ENCODE measurements at places on chromosomes 16 and 17.

GRCh38 chr17:67993998-67994361, 2.3 kb downstream of the C17orf58 start:
- DNase-seq: no peak

DNA sequence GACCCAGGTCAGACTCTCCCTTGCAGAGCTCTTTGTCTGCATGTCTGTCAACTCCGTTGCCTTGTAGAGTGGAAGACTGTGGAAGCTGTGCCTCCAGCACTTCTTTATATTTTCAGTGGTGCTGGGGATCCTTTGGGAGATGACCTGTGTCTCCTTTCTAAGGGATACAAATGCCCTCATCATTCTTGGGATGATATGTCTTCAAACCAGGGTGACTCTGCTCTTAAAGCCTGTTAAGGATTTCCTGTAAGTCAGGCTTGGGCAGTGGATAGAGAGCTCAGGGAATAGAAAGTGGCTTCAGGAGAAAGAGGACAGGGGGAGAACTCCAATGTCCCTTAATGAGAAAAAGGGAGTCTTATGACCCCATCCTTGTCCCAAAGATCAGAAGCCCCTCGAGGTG, 1.5 kb downstream of the HOXB3 start:
- DNase-seq: no peak

DNA sequence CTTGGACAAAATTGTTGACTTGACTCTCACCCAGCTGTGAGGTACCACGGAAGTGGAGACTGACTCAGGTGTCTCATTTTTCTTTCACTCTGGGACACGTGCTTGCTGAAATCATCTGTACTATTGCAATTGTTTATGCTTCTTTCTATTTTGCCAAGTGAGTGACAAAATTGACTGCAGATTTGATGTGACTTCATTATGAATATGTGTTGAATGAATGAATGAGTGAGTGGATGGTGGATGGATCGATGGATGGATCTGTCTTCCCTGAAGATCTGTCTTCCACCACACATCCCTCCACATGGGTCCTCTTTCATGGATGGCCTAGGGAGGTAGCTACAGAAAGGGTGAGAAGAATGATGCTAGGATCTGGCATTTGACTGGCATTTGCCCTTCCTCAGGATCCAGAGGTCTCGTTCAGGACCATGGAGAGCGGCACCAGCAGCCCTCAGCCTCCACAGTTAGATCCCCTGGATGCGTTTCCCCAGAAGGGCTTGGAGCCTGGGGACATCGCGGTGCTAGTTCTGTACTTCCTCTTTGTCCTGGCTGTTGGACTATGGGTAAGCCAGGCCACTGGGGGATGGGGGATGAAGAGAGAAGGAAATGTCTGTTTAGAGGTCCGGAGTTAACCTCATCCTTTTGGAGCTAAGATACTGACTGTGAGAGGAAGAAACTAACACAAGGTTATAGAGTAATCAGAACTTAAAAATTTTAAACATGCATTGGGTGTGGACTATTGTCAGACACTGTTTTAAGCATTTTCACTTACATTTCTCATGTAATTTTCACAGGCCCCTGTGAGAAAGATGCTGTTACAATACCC, 12.7 kb downstream of the SLC5A11 start:
- DNase-seq: peak; percentile 41

DNA sequence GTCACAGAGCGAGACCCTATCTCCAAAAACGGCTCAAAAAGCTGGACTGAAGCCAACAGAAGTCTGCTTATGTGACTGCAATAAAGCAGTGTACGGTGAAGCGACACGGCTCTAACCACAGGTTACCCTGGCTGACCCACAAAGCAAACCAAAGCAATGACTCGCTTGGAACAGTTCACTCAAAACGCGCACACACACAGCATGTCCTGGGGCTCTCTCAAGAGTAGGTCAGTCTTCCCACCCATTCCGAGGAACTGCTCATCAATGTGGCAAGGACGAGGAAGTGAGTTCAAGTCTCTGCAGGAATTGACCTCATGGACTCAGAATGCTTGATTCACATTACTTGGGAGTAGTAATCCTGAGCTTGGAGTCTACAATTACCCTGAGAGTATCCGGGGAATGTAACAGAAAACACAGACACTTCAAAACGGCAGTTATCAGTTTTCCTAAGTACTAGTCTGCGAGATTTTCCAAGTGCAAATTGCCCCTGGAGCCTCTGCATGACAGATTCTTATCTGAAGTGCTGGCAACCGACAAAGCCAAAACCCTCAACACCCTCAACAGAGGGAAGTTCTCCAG, 25.4 kb downstream of the PELP1 start:
- DNase-seq: no peak

- DNase-seq: peak; percentile 70
These were observed 7.3 kb downstream of the ABI3 start for GRCh38 chr17:49217651-49218413.

DNA sequence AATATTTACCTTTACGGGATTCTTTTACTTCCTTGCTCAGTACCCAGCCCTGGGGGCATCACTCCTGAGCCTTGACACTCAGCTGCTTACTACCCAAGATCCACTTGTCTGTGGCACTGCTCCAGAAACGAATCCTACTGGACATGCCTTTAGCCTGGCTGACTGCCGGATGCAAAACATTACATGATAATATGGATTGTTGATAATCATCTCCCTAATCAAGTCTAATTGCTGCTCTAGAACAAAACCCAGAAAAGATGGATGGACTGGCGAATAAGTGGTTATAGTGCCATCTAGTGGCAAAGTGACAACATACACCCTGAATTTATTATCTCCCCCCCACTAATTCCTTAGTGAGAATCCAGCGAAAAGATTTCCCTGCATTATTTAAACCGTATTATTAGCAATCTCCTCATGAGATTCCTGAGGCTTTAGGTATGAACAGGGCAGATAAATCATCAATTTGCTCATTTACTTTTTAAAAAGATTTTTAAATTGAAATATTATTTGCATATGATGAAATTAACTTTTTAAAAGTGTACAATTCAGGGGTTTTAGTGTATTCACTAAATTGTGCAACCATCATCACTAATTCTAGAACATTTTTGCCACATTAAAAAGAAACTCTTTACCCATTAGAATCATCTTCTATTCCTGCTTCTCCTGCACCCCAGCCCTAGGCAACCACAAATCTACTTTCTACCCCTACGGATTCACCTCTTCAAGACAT, 61.6 kb downstream of the RGS9 start:
- DNase-seq: peak; percentile 78

- no peak for DNase-seq
These were observed 152.0 kb downstream of the KCNJ12 start for GRCh38 chr17:21528031-21528695.

- no peak for DNase-seq
These were observed 134.7 kb downstream of the SNX29 start for GRCh38 chr16:12111223-12111622.

DNA sequence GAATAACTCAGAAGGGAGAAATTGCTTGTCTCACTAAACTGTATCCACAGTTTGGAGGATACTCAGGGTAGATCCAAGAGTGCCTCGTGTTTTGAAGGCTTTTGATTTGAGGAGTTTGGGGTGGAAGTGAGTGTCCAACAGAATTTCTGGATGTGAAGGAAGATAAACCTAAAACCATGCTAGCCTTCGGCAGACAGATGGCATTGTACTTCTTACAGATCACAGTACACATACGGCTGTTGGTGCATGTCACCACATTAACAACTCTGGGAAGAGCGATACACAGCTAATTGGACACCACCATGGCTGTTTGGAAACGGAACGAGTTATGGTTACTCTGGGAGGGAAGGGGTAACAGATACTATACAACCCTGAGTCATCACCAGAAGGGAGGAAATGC, 420.4 kb downstream of the GRIN2A start:
- no peak for DNase-seq

DNA sequence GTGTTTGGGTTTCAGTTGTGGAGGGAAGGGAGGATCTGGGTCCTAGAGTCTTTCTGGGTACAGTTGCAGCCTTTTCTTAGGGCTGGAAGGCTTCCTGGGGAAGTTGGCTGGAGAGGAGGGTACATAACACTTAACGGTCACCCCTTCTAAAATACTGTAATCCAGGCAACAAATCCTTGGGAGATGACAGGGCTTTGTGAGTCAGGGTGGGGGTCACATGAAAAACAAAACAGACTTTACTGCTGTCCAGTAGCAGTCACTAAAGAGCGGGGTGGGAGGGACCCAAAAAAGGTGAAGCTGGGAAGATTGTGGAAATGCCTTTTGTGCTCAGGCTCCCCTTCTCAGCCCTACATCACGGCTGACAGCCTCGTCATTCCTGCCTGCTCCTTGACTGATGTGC, 6.3 kb downstream of the SAP30BP start:
- no peak for DNase-seq

- DNase-seq: no peak
These were observed 124.2 kb downstream of the TMEM132E start for GRCh38 chr17:34703533-34703932.

DNA sequence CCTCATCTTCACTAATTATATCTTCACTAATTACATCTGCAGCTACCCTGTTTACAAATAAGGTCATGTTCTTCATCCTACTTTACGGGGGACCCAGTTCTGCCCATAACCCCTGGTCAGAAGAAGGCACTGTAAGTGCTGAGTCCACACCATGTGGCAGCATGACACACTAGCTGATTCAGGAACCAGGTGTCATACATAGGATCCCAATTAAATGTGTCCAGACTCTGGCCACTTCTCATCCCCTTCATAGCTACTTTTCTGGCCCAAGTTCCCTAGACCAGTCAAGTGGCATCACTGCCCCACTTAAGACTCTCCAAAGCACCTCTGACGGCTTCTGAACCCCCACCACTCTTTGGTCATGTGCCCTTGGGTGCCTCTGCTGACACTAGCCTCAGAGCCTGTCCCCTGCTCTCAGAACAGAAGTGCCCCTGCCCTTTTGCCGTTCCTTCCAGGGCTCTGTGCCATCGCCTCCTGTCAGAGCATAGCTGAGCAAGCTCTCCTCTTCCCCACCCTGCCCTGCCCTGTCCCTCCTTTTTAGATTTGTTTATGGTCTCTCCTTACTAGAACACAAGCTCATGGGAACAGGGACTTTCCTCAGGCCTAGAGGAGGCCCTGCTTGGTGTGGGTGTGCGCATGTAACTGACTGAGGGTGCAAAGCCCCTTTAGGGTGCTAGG, 61.1 kb downstream of the B9D1 start:
- no peak for DNase-seq

- DNase-seq: no peak
These were observed 1.3 kb downstream of the PRPSAP2 start for GRCh38 chr17:18859256-18859655.

- no peak for DNase-seq
These were observed 82.1 kb upstream of the GNAO1 start for GRCh38 chr16:56109205-56109604.

GRCh38 chr16:87580855-87581261, 21.4 kb upstream of the JPH3 start:
- DNase-seq: no peak

DNA sequence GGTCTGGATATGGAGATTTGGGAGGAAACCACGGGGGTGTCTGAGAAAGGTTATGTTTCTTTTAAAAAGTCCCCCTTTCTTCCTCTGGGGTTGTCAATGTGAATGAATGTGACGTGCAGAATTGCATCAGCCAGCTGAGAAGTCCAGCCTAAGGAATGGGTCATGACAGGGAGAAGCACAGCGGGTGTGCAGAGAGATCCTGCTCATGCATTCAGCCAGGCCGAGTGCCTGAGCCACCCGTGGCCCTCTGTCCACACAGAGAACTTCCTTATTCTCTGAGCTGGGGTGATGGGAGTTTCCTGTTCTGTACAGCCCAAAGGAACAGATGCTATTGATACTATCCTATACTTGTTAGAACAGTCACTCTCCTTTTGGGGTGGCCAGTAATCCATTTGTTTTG, 117.9 kb downstream of the CPPED1 start:
- no peak for DNase-seq

GRCh38 chr17:59561042-59561441, 4.4 kb upstream of the DHX40 start:
- DNase-seq: peak; percentile 32

DNA sequence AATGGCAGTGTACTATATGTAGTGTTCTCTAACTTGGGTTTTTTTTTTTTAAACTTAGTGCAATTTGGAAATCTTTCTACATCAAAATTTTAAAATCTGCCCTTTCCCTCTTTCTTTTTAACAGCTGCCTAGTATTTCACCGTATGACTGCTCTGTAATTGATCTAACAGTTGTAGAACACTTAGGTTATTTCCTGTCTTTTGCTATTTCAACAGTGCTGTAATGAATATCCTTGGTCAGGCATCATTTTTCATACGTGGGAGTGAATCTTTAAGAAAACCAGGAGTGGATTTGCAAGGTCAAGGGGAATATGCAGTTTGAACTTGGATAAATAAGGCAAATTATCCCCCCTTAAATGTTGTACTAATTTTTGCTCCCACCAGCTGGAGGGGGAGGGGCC, 3.8 kb downstream of the NLRC5 start:
- no peak for DNase-seq

DNA sequence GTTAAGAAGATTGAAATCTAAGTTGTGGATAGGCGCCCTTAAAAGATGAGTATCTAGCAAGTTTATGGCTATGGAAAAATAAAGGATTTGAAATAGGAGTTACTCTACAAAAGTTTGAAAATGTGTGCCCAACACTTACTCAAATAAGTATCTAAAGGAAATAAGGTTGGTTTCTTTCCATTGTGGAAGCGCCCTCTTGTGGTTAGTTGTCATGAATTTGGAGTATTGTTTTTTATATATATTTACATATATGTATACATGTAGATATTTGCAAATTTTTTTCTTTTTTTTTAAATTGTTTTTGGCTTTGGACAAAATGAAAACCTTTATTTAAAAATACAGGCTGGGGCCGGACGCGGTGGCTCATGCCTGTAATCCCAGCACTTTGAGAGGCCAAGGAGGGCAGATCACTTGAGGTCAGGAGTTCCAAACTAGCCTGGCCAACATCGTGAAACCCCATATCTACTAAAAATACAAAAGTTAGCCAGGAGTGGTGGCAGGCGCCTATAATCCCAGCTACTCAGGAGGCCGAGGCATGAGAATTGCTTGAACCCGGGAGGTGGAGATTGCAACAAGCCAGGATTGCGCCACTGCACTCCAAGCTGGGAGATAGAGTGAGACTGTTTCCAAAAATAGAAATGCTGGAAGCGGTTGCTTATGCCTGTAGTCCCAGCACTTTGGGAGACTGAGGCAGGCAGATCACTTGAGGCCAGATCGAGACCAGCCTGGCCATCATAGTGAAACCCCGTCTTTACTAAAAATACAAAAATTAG, 24.0 kb upstream of the VPS4A start:
- peak; percentile 30 for DNase-seq

- no peak for DNase-seq
These were observed 49.3 kb downstream of the ABCC12 start for GRCh38 chr16:48106446-48106845.

GRCh38 chr16:84806256-84806889, 13.4 kb upstream of the CRISPLD2 start:
- DNase-seq: no peak

- no peak for DNase-seq
These were observed 11.0 kb downstream of the CALB2 start for GRCh38 chr16:71369494-71369893.

GRCh38 chr16:57620335-57621231, 7.8 kb upstream of the ADGRG1 start:
- no peak for DNase-seq
